ENCODE measurements at places on chromosomes 5 and 9.

DNA sequence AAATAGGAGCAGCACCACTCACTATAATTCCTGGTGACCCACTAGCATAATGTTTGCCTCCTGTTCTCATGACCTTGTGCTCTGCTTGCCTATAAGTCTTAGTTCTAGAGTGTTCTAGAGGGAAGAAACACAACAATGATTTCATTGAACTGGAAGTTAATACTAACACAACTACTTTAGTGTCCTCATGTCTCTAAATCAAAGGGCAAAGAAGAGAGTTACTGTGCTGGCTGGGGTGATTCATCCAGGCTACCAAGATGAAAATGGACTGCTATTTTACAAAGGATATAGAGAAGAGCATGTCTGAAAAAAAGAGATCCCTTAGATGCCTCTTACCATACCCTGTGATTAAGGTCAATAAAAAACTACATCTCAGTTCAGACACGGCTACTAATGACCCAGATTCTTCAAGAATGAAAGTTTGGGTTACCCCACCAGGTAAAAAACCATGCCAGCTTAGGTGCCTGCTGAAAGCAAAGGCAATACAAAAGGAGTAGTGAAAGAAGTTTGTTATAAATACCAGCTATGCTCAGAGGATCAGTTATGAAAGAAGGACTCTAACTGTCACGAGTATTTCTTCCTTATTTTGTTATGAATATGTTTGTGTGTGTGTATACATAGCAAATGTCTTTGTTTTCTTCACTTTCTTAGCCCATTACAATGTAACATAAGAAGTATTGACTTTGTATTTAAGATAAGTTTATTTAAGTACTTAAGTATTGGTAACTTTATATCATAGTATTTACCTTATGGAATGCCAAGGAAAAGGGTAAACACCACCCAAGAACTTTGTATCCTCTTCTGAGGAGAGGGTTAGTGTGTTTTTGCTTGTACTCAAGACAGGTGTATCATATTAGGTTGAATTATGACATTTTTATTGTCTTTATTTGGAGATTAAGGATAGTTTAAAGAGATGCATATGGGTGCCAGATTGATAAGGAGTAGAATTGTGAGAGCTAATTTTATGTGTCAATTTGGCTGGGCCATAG, 314.1 kb upstream of the PTGER4 start:
- DNase-seq, result no peak

- DNase-seq, result no peak
Observed at GRCh38 chr9:113509463-113509862, 45.9 kb downstream of the RGS3 start.

DNA sequence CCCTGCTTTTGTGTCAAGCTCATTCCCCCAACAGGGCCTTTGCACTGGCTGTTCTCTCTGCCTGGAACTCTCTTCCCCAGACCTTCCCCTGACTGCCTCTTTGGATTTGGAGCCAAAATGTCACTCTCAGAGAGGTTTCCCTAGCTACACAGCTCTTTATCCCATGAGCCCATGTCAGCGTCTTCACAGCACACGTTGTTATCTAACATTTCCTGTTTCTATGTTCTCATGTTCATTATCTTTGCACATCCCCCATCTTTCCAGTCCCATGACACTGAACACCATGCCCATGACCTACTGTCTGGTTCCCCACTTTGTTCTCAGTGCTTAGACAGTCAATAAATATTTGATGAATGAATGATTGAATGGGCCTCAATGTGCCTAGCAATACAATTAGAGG, 26.3 kb upstream of the ARSI start:
- no peak for DNase-seq

- no peak for DNase-seq
Observed at GRCh38 chr9:137626464-137626863, 7.7 kb downstream of the EHMT1 start.

- no peak for DNase-seq
Observed at GRCh38 chr5:12313602-12314001, 409.4 kb upstream of the CTNND2 start.

GRCh38 chr9:18606846-18607245, 132.9 kb downstream of the ADAMTSL1 start:
- DNase-seq, result no peak

DNA sequence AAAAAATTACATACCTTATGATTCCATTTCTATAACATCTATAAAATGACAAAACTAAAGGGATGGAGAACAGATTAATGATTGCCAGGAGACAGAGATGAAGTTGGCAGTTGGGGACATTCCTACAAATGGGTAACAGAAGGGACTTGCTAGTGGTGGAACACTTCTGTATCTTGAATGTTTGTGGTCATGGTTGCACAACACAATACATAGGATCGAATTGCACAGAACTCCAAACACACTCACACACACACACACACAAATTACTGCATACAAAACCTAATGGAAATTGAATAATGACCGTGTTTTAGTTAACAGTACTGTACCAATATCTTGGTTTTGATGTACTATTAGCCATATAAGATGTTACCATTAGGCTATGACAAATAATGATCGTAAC, 330.7 kb upstream of the POU5F2 start:
- no peak for DNase-seq

DNA sequence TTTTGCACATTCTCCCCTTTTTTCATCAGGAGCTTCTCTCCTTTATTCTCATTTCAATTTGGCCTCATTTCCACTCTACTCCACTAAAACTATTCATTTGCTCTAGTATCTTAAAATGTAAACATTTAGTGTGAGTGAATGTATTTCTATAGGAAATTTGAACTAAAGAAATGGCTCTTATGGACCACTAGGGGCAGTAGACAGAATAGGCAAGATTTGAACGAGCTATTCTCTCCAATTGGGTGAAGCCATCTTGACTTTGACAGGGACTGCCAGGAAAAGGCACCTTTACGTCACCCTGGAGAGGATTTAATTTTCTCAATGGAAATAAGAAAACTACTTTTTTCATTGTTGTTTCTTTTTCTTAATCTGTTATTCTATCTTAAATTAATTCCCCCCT, 666.3 kb downstream of the DNAH5 start:
- no peak for DNase-seq

- no peak for DNase-seq
Observed at GRCh38 chr9:107717529-107718314, 228.2 kb upstream of the KLF4 start.

DNA sequence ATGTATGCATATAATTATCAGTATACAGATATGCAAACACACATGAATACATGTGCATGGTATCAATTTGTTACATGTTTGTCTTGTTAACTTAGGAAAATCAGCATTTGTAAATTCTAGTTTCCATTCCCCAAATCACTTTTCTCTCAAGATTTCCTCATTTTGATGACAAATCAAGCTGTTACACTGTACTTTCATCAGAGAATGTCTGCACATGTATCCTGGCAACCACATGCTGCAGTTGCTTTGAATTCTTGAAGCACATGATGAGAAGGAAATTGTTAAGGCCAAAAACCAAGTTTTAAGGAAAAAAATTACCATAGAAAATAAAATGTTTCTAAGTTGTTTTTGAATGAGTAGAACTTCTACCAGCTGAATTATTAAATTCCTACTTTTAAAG, 1834.5 kb downstream of the EFNA5 start:
- DNase-seq, result no peak

- no peak for DNase-seq
Observed at GRCh38 chr5:124459984-124460383, 286.5 kb downstream of the ZNF608 start.

- no peak for DNase-seq
Observed at GRCh38 chr9:127559247-127559680, 52.8 kb upstream of the STXBP1 start.
